ENCODE measurements at places on chromosomes 12 and 14.

DNA sequence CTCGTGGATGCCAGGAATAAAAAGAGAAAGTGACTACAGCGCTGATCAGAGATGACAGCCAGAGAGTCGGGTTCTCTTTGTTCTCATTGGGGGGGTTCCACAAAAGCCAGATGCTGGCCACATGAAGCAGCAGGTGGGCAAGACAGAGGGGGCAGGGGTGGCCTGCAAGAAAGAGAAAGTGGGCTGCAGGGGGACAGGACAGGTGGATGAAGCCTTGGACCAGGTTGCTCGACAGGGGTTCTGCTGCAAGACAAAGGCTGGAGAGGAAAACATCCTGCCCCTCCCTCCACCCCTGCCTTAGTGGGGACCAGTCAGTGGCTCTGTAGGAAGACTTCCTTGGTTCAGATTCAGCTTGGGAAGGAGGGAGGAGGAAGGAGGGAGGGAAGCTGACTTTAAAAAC, 126.2 kb downstream of the KSR2 start:
- DNase-seq, result no peak

DNA sequence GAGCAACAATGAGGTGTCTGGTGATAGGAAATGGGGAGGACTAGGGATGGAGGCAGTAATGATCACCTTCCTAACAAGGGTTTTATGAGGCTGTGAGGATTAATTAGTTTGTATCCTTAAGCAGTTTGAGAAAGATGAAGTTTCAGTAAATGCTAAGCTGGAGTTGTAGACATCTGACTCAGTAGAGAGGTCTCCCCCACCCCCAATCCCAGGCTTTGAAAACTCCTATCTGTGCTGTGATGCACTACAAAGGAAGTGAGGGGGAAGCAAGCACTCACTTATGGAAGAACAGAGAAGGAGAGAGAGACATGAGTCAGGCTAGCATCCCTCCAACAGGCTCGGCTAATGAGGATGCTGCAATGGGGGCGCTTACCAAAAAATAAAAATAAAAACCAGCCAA, 5.5 kb upstream of the BCL11B start:
- DNase-seq, result no peak

- no peak for DNase-seq
Measured at GRCh38 chr12:50287271-50287670, 4.0 kb upstream of the LIMA1 start.

DNA sequence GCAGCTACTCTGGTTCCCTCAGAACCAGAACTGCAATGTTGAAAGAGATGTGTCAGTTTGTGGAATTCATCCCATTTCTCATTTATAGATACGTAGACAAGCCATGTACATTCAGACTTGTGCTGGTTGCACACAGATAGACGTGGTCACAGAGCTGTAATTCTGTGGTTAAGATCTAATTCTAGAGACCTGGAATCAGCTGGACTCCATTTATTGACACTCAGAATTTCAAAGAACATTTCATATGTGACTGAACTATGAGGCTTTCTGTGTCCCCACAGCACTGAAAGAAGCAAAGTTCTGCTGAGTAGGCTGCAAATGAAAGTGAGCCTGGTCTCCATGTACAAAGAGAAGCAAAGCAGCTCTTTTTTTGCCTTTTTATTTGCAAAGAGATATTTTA, 220.2 kb upstream of the NAV3 start:
- DNase-seq, result no peak

GRCh38 chr12:83676781-83677295, 990.1 kb downstream of the TMTC2 start:
- no peak for DNase-seq

GRCh38 chr14:23653051-23653450, 16.9 kb downstream of the DHRS2 start:
- DNase-seq, result peak; percentile 17

DNA sequence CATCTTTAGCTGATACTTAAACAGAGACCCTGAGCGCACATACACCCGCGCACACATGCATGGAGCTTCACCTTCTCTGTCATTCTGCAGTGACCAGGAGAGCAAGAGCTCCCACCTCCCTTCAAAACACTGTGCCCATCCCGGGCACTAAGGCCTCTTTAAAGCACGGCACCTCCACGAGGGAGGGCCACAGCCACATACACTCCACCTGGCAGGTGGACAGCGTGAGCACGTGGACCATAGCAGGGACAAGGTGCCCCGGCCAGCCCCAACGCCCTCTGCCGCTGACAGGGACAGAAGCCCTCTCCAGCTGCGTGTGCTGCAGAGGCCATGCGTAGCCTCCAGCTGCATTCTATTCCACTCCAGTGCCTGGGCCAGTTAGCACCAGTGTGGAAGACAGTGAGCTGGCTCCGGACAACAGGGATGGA, 5.4 kb downstream of the GAPDH start:
- DNase-seq, result peak; percentile 20

- DNase-seq, result no peak
Measured at GRCh38 chr12:27553941-27554340, 29.9 kb downstream of the PPFIBP1 start.

- no peak for DNase-seq
Measured at GRCh38 chr12:117727301-117727700, 241.5 kb downstream of the KSR2 start.

- peak; percentile 45 for DNase-seq
Measured at GRCh38 chr12:104222976-104223375, 7.4 kb downstream of the TXNRD1 start.

DNA sequence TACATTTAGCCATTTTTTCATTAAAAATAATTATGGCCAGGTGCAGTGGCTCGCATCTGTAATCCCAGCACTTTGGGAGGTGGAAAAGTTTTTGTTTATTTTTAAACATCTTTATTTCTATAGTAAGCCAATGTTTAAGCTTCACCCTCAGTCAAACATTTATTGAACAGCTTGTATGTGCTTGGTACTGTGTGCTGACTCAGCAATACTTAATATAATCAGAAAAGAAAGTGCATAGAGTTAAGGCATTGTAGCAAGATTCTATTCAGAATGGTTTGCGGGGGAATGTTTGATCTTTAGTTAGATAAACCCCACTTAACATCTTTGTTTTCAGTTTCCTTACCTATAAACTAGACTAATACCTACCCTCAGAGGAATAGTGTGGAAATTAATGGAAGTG, 11.1 kb downstream of the ACTR6 start:
- no peak for DNase-seq

DNA sequence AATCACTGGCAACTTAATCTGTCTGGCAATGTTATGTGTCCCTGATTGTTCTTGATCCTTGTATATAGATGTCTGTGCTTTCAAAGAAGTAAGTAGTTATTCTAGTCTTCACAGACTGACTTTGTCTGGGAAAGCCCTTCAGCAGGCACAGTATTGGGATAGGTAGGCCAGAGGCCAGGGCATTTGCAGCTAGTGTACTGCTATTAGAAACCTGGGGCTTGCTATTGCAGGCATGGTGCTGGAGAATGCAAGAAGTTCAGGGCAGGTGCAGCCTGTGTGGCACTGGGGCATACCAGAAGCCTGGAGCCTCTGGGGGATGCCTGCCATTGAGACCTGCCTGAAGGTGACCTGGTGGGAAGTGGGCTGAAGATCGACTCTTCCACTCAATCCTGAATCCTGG, 96.3 kb downstream of the TMTC3 start:
- DNase-seq, result no peak

- no peak for DNase-seq
Measured at GRCh38 chr14:74511966-74512830, 18.6 kb downstream of the ISCA2 start.

DNA sequence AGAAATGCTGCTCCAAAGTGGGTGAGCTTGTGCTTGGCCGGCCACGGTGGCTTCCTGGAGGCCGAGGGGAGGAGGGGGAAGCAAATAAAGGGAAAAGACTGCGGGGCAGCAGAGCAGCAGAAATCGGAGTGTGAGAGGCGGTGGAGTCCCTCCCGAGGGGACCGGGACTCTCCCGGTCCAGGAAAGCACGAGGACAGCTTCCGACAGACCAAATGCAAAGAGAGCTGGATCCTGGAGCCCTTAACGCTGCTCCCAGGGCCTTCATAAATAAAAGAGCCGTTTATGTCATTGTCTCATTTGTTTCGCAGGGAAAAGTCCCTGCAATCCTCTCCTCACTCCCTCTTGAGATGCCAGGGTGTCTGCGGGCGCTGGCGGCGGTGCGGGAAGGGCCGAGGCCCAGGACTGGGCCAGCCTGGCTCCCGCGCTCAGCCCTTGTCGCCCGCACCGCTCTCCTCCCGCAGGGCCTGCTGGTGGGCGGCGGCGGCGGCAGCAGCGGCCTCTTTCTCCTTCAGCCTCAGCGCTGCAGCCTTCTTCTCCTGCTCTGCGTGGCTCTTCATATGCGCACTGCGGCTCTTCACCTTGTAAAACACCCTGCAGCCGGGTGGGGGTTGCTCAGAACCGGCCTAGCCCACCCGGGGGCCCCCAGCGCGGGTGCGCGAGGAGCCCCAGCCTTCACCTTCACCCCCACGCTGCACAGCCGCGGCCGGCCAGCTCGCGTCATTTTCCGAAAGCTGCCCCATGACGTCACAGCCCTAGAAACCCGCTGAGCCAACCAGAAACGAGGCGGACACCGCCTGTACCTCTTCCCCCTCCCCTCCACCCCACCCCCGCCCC, 4.5 kb upstream of the PNMA1 start:
- no peak for DNase-seq

DNA sequence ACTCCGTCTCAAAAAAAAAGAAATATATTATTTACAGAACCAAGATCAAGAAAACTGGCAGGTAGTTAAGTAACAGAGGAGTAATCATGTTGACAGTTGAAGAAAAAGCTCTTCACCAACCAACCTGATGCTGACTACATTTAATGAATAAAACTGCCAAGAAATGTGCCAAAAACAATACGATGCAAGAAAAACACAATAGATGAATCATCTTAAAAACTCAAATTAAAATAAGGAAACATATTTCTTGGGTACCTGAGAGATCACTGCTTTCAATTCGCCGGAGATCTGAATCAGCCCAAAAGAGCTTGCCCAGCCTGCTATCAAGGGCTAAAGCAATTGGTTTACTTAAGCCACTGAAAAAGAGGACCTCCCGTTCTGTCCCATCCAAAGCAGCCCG, 76.4 kb downstream of the BCL2L14 start:
- no peak for DNase-seq

DNA sequence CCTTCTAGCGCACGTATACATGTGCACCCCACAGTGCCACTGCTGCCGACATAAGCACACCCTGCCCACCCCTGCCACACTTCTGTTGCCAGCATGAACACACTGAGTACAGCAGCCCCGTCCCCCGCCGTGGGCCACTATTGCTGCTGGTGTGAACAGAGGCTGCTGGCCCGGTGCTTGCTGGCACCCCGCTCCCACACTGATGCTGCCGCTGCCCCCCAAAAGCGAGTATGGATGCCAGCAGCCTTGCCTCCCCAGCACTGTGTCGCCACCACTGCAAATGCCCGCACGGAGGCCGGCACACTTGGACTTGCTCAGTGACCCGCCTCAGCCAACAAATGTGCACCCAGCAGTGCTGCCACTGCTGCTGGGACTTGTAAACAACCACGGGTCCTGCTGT, 872.4 kb upstream of the ATXN7L3B start:
- DNase-seq, result no peak

DNA sequence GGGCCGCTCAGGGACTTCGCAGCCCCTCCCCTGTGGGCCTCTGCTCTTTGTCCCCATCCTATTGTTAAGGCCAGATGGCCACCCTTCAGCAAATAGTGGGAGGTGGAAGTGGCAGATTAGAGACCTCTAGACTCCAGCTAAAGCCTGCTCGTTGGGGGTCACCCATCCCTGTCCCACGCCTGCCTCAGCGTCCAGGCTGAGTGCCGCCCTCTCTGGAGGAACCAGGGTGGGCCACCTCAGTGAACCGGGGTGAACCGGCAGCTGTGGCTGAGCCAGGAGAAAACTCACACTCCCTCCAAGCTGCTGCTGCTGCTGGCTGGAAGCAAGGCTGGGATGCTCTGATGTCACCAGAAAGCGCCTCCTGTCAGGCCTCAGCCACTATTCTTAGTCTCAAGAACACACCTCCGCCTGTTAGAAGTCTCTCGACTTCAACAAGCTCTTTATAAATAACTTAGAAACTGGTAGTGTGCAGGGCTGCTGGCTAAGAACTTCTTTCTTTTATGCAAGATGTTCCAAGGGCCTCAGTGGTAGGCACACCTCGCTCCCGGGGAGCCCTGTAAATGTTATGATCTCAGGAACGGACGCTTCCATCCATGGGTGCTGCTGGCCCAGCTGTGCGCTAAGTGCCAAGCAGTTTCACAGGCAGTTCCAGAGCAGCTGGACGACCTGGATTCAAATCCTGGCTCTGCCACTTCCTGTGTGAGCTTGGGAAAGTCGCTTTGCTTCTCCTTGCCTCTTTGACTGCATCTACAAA, 19.8 kb upstream of the TESC start:
- no peak for DNase-seq

DNA sequence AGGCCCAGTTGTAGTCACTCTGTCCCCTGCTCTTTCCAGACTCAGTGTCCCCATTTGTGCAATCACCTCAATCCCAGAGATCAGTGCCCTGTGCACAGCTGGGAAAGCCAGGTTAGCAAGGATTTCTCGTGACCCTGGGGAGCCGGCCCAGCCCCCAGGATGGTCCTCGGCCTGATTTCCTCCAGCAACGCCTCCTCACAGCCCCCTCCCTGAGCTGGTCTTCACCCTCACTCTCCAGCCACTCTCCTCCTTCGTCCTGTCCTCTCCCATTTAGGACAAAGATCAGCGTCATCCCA, 194.8 kb upstream of the C14orf180 start:
- DNase-seq, result no peak

DNA sequence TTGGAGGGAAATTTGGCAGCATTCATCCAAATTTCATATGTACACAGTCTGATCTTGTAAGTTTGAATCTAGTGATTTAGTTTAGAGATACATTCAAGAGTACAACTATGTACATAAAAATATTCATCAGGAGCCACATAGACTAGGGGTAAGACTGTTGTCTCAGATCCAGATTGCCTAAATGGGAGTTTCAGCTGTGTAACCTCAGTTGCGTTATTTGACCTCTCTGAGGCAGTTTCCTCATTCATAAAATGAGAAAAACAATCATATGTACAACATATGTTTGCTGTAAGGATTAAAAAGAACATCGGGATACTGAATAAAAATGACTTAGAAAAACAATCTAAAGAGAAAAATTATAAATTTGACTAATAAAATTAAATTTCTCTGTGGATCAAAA, 577.5 kb downstream of the RPL10L start:
- no peak for DNase-seq

DNA sequence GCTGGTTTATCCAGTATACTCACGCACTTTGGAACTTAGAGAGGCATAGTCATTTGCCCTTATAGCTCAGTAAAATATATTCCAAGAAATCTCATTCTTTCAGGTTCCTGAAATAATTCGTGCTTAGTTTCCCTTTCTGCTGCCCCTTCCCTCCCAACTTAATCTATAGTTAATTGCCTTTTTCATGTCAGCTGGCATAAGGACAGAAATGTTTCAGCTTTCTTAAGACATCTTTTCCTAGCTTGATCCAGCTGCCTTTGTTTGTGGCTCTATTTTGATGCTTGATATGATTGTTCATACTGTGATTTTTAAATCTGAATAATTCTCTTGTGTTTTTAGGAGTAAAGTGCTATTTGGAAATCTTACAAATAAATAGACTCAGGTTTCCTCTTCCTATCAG, 120.0 kb upstream of the SEL1L start:
- DNase-seq, result no peak
